ENCODE measurements at places on chromosomes 16 and 17.

GRCh38 chr16:2532494-2533141, 1.4 kb upstream of the CEMP1 start:
- peak; percentile 87 for DNase-seq

DNA sequence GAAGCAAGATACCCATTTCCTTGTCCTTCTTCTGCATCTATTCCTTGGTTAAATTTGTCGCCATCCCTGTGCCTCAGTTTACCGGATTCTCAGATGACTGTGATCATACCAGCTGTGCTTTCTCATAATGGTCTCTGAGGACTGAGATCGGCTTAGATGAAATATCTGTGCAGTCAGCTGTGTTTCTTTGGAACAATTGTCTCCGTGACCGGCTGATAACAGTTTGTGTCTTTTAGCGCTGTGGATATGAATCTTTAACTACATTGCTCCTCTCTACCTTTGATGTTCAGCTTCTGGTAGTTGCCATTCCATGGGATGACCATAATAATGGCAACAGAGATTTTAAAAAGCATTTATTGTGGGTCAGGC, 473 bp downstream of the FTO start:
- DNase-seq, result no peak

GRCh38 chr17:77425791-77426641, 285.2 kb downstream of the SEC14L1 start:
- DNase-seq, result no peak

- DNase-seq, result no peak
These were observed 11.0 kb downstream of the EFTUD2 start for GRCh38 chr17:44887971-44888954.

DNA sequence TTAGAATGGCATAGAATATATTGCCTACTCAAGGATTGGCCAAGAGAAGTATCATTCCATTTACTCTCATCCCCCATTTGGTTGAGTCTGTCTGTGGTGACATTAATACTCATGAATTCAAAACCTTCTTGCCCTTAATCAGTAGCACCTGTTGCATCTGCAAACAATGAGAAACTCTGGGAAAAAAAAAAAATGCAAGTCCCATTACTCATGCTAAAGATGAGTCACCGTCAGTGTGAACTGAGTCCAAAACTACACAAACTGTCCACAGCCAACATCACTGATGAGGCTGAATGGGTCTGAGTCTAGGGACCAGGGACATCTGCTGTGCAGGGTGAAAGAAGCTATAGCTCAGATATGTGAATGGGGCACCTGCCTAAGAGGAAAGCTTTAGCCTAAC, 96.9 kb upstream of the ADAMTS18 start:
- DNase-seq, result no peak

DNA sequence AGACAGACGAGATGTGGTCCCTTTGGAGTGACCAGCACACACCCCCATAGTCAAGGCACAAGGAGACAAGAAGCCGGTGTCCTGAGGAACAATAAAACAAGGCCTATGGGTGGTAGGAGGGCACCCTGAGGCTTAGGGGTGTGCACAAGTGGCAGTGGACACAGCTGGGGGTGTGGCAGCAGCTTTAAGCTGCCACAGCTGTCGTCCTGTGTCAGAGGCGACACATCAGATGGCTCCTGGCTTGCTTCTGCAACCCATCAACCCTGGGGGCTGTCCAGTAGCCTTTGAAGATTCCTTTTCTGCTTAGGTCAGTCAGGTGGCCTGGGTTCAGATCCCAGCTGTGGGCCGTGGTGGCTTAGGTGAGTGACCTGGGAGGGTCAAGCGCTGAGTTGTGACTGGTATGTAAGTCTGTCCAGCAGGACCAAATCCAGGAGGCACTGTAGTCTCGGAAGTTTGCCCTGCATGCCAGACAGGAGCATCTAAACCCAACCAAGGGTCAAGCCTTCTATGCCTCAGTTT, 15.8 kb downstream of the DRC3 start:
- DNase-seq, result no peak

DNA sequence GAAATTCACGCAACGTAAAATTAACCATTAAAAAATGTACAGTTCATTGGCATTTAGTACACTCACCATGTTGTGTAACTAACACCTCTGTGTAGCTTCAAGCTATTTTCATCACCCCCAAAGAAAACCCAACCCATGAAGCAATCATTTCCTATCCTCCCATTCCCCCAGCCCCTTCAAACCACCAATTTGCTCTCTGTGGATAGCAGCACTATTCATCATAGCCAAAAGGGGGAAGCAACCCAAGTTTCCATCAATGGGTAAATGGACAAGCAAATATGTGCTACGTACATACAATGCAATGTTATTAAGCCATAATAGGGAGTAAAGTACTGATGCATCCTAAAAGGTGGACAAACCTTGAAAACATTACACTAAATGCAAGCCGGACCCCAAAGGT, 10.9 kb upstream of the KRT222 start:
- DNase-seq, result no peak

DNA sequence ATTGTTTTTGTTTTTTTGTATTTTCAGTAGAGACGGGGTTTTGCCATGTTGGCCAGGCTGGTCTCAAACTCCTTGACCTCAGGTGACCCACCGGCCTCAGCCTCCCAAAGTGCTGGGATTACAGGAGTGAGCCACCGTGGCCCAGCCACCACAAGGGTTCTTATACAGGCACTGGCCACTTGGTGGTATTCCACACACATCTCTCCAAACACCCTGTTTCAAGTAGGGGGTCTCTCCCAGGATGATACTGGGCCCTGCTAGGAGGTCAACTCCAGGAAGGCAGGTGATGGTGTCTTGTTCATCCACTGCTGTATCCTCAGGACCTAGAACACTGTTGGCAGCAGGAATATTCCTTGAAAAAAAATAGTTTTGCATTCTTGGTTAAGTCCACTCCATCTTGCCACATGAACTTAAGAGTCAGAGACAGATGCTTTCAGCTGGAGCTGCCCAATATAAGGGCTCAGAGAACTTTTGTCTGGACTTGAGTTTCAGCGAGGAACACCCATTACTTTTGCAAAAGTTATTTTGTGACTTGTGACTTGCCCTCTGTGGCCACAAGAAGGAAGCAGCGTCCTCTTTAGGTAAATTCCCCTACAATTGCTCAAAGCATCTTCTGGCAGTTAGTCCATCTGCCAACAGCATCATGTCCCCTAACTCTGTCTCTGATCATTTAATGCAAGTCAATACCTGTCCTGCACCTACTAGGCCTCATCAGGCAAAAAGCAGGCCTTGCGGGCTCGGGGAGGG, 7.4 kb upstream of the EEF2K start:
- no peak for DNase-seq

DNA sequence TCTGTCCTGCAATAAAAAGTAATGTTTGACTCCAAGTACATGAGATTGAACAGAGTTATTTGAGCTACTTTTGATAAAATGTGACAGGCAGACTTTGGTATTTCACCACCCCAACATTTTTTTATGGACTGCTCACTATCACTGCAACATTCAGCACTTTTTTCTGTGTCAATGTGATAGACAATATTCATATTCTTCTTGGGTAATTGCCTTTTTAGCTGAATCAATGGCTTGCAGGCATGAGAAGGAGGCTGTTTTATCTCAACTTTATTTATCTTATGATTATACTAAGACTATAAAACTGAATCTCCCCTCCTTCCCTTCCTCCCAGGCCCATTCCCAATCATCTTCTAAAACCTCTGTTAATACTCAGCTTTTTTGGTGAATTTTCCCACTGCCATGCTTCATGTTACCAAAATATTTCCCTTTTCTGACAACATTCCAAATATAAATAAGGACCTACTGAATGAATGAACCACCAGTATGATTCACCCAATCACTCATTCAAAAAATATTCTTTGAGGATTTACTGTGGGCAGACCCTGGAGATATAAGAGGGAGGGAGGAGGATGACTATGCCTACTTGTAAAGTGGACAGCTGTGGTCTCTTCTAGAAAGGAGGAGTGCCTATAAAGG, 67.6 kb downstream of the CDH13 start:
- no peak for DNase-seq

- DNase-seq, result no peak
These were observed 3.9 kb downstream of the ZNF750 start for GRCh38 chr17:82835766-82836512.

DNA sequence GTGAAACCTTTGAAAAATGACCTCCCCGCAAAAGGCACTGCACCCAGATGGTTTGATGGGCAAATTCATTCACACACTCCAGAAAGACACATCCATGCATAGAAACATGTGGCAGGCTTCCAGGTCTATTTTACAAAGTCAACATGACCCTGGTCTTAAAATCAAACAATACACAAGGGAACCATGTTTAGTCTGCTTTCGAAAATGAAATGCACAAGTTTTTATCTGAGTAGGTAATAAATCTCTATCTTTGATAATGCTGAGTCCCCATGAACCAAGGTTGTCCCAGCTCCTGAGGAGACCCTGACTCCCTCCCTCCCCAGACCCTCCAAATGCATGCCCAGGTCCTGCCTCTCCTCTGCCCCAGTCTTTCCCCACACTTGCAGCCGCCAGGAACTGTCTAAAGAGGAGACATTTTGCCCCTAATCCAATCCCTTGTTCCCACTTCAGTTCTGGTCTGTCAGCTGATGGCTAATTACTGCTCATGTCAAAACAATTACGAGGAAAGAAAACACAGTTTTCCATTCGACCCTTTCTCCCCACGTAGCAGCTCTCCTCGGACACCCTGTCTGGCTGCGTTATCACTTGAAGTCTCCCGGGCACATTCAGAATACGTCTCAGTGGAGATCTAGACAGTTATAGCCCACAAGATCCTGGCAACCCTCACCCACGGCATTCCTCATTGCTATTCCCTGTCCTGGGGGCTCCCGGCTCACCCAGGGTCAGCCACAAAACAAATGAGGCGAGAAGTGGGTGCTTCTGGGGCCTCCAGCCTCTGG, 68.8 kb upstream of the RCVRN start:
- DNase-seq, result no peak

DNA sequence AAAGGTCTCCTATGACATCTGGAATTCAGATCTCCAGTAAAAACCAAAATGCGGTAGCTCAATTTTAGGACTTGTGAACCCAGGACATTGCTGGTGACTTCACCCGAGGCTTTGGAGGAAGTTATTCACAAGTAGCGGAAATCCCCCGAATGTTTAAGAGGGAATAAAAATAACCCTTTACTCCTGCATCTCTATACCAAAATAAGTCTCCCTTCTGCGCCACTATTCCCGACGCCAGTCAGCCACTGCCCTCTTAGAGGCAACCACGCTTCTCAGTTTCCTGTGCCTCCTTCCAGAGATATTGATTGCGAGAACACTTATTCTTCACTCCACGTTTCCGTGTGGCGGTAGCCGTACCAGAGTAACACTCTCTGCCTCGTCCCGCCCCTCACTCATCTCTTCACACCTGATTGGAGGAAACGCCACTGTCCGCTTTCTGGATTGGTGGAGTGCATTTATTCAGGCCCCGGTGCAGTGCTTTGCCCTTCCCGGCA, 27.4 kb downstream of the EMP2 start:
- peak; percentile 56 for DNase-seq

DNA sequence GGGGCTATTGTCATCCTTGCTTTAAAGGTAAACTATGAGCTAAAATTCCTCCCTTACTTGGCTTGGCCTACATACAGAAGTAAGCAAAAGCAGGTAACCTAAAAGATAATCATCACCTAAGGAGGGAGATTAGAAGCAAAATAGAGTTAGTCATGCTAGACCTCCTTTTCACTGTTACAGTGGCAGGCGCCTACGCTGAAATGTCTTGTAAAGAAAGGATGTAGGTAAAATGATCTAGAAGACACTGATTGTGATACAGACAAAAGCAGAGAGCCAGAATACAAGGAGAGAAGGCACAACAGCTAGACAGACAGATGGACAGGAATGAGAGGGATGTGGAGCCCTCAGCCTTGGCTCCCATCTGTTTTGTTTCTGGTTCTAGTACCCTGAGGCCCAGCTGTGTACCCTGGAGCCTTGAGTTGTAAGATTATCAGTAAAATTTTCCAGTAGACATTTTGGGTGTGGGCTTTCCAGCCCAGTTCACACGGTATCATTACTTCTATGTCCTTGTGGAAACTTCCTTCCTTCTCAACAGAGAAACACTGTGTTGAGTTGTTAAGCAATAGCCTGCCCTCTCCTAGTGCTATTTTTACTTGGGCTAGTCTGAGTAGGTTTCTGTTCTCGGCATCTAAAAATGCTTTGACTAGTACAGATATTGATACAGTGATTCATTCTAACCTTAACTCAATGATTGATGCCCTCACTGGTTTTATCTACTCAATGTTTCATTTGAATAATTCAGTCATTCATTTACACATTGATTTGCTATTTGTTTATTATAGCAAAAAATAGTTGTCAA, 7.7 kb upstream of the C16orf78 start:
- DNase-seq, result no peak

DNA sequence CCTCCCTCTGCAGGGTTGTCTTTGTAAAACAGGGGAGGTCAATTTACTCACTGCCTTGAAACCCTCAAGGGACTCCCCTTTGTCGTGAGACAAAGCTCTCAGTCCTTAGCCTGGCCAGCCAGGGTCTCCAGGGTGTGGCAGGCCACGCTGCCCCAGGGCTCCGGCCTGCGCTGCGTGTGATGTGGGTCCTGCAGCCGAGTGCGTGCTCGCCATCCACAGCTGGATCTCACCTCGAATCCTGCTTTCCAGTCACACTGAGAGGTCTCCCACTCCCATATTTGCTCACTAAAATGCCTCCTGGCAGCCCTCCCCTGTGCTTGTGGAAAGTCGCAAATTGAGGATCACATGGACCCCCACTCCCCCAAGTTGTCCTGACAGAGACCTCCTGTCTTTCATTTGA, 10.0 kb upstream of the CLEC18C start:
- DNase-seq, result no peak

- no peak for DNase-seq
These were observed 84.1 kb downstream of the TBC1D16 start for GRCh38 chr17:79951361-79952264.

DNA sequence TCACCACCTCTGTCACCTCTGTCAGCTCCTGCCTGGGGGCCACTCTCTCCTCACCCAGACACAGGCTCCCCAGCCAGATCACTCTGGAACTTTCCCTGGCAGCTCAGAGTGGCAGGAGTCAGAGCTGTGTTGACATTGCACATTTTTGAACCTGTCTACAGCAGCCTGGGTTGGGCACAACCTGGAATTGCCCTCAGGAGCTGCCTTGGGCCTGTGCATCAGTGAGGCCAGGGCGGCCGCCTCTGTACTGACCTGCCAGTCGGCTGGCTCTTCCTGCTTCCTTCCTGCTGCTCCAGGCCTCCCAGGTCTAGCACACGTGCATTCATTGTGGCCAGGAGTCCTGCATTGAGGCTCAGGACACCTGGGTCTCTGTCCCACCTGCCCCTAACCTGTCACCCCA, 14.2 kb upstream of the TMEM11 start:
- DNase-seq, result no peak

- no peak for DNase-seq
These were observed 201.0 kb upstream of the NLRP1 start for GRCh38 chr17:5785338-5785737.

DNA sequence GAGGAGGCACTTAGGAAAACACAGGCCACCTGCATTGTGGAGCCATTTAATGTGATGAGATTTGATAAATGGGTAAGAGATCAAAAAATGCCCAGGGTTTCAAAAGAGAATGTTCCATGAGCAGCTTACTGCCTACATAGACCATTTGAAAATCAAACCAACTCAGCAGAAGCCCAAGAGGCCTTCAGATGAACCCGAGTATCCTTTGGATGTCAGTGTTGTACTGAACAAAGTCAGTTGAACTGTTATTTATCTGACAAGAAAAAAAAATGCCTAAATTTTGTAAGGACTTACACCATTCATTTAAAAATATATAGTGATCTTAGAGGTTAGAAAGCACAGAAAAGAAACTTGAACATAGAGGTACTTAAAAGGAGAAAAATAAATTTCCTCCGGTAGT, 381.7 kb downstream of the ZFHX3 start:
- no peak for DNase-seq

- DNase-seq, result no peak
These were observed 336.4 kb downstream of the GRIN2A start for GRCh38 chr16:9845661-9846361.
